ENCODE measurements at places on chromosomes 16 and 17.
A peak's percentile ranks its signal among the peaks of the same experiment; 100 is the strongest.

GRCh38 chr17:5045496-5045895 lies 10.3 kb upstream of the SLC52A1 start:
- no peak for DNase-seq

- peak; percentile 4 for DNase-seq
Observed at GRCh38 chr17:14926526-14927122, 338.5 kb downstream of the PMP22 start.

- no peak for DNase-seq
Observed at GRCh38 chr16:89476379-89476778, 14.0 kb downstream of the ANKRD11 start.

DNA sequence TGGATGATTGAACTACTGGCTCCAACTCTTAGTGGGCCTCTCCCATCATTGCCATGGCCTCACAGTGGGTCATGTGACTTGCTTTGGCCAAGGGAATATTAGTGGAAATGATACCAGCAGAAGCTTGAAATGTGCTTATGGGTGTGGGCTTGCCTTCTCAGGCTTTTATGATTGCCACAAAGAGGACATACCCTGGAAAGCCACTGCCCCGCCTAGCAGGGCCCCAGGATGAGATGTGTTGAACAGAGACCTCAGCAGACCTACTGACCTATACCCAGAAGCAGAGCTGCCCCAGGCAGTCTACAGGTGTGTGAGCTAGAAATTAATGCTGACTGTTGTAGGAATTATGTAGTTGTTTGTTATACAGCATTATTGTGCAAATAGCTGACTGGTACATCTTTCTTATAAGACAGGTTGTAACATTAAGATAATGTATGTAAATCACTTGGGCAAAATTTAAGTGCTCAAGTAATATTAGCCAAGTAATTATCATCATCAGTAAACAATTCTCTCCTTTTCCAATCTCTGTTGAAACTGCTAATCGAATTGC lies 67.8 kb upstream of the CDH5 start:
- no peak for DNase-seq

GRCh38 chr17:28759256-28759865 lies 15.6 kb downstream of the TRAF4 start:
- DNase-seq, result no peak

DNA sequence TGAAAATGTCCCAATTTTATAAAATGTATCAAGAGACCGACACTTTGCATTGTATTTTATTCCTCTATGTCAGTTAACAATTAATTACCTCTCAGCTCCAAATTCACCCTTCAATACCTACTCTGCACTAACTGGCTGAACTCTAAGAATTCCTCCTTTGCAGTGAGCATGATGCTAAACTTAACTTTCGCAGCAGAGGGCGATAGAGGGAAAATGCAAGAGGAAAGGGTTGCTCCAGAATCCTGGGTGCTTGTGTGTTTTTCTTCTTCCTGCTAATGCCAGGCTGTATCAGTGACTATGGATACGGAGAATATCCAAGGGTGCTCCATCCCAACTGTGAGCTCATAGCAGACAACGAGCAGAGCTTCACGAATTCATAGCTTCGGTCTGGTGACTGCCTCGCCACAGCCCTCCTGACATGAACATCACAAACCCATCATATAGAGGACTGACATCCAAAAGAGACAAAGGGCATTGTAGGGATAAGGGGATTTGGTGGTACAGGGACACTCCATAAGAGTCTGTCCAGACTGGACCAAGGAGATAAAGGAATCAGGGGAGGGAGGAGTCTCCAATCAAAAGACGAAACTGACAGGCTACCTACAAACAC lies 172.9 kb downstream of the STX8 start:
- DNase-seq, result peak; percentile 25

DNA sequence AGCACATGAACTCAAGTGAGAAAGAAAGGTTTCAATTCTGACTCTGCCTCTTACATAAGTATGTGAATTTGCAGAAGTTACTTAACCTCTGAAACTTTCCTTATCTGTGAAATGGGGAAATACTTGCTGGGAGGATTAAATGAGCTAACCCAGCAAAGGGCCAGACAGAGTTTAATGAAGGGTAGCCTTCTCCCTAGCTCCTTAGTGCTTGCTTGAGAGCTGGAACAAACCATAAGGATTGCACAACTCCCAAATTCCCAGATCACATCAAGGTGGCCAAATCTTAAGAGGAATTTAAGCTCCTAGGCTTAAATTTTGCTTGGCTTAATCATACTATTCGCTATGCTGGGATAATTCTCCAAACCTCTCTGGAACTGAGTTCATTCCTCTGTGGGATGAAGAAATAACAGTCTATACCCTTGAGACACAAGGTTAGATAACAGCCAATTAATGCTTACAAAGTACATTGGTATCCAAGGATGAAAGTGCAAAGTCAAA lies 11.8 kb upstream of the WSB1 start:
- DNase-seq, result no peak

GRCh38 chr16:70770626-70771552 lies 30.1 kb downstream of the VAC14 start:
- DNase-seq, result peak; percentile 25

Measured in stimulated activated CD4-positive, alpha-beta T cell treated with anti-CD3 and anti-CD28 coated beads, Interleukin-15, amount 100 ng/mL, for 48 hours (primary cell).